Adrenal gland (tissue), 19 donors: ENCODE measurements at places on chromosomes 11 and 22. TPM values are rescaled to one million over a fixed set of nuclear protein-coding genes. Genes with fewer than 3 reads are reported as not detected.

PNPLA3 gene
- total RNA-seq = 0.54 TPM

RFPL2 gene
- total RNA-seq = not detected

DEFB131B gene
- not detected for total RNA-seq

NAALAD2 gene
- total RNA-seq = 6.0 TPM

DDX25 gene
- total RNA-seq = 0.83 TPM

THYN1 gene
- total RNA-seq = 32.8 TPM

HSD17B12 gene
- 124 TPM for total RNA-seq

PMM1 gene
- 39.4 TPM for total RNA-seq

CASP5 gene
- 0.97 TPM for total RNA-seq

SLC25A18 gene
- total RNA-seq = 3.1 TPM

GRCh38 chr22:28923826-28924732 is 40.7 kb downstream of the ZNRF3 start:
- H3K4me1 ChIP-seq = peaks cover 44% of the 10 kb centered on the region
- H3K27me3 ChIP-seq = no peaks in the 10 kb centered on the region
- peak overlapping the region; percentile 38 for H3K27ac ChIP-seq
- no peak overlapping the region for H3K4me3 ChIP-seq
- no peaks in the 10 kb centered on the region for H3K36me3 ChIP-seq

- no peak overlapping the region for H3K27ac ChIP-seq
- no peak for DNase-seq
- peaks cover 5% of the 10 kb centered on the region for H3K4me1 ChIP-seq
- H3K27me3 ChIP-seq = peaks cover 9% of the 10 kb centered on the region
- no peaks in the 10 kb centered on the region for H3K36me3 ChIP-seq
- H3K4me3 ChIP-seq = no peak overlapping the region
Observed at GRCh38 chr11:69912911-69913451, 93.8 kb upstream of the FGF3 start.

DNA sequence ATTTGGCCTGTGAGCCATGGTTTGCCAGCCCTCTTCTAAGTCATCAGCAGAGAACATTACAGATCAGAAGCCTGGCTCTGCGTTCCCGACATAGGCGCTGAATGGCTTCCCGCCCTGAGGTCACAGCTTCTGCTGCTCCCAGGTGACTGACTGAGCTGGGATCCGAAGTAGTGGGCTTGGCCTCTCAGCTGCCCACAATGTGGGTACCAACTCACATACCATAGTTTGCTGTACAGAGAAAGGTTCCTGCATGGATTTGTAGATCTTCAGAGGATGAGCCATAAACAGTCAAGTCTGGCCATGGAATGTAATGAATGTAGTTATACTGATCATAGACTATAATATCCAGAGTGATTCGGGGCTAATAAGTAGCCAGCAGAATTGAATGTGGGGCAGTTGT is 42.6 kb downstream of the TEAD1 start:
- H3K27me3 ChIP-seq = no peaks in the 10 kb centered on the region
- no peak overlapping the region for H3K27ac ChIP-seq
- no peak for DNase-seq
- H3K4me3 ChIP-seq = no peak overlapping the region

- H3K4me1 ChIP-seq = no peaks in the 10 kb centered on the region
- no peak for DNase-seq
- H3K27me3 ChIP-seq = no peaks in the 10 kb centered on the region
Observed at GRCh38 chr22:39224550-39224949, 20.2 kb downstream of the PDGFB start.

- DNase-seq = no peak
- no peak overlapping the region for H3K27ac ChIP-seq
- H3K4me3 ChIP-seq = no peak overlapping the region
- H3K36me3 ChIP-seq = no peaks in the 10 kb centered on the region
- peaks cover 13% of the 10 kb centered on the region for H3K4me1 ChIP-seq
Observed at GRCh38 chr11:10041332-10041731, 252.7 kb downstream of the SBF2 start.

GRCh38 chr11:115398333-115399080 is 105.7 kb downstream of the CADM1 start:
- no peaks in the 10 kb centered on the region for H3K36me3 ChIP-seq
- no peaks in the 10 kb centered on the region for H3K27me3 ChIP-seq
- no peak overlapping the region for H3K4me3 ChIP-seq
- no peaks in the 10 kb centered on the region for H3K4me1 ChIP-seq
- no peak overlapping the region for H3K27ac ChIP-seq

DNA sequence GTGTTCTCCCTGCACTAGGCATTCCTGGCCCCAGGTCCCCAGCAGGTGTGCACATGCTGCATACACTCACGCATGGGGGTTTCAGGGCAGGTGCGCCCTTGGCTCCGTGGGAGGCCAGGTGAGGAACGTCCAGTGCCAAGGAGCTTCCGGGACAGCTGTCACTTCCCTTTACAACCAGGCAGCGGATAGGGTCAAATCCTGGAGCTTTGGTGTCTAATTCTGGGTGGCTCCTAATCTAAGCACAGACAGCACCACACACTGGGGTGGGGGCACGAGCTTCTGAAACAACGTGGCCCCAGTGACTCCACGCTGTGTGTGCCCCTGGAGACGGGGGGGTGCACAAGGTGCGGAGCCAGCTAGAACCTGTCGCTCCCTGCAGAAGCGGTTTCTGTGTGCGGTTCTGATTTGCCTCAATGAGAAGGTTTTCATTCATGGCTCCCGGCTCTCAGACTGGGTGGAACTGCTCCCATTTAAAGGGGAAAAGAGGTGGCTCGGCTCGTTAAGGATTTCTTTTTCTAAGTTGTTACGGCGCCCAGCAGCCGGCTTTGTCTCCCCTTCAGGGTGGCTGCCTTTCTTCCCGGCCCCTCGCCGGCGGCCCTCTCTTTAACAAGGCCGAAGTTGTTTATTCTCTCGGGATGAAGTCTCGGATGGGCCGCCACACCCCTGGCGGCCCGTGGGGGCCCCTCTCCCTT is 5.0 kb downstream of the CCND1 start:
- no peak for DNase-seq
- no peaks in the 10 kb centered on the region for H3K27me3 ChIP-seq
- no peak overlapping the region for H3K4me3 ChIP-seq

- H3K27ac ChIP-seq = no peak overlapping the region
- no peaks in the 10 kb centered on the region for H3K27me3 ChIP-seq
- no peak for DNase-seq
- H3K4me3 ChIP-seq = no peak overlapping the region
Observed at GRCh38 chr22:30014244-30014643, 66.0 kb upstream of the HORMAD2 start.

- H3K36me3 ChIP-seq = no peaks in the 10 kb centered on the region
- DNase-seq = no peak
- no peaks in the 10 kb centered on the region for H3K4me1 ChIP-seq
- no peak overlapping the region for H3K27ac ChIP-seq
Observed at GRCh38 chr11:43071338-43071737, 240.5 kb upstream of the API5 start.

GRCh38 chr11:68775951-68776388 is 24.6 kb upstream of the TESMIN start:
- H3K27me3 ChIP-seq = no peaks in the 10 kb centered on the region
- H3K4me1 ChIP-seq = no peaks in the 10 kb centered on the region
- DNase-seq = no peak
- no peaks in the 10 kb centered on the region for H3K36me3 ChIP-seq

GRCh38 chr22:24695561-24696511 is 78.7 kb downstream of the PIWIL3 start:
- no peak overlapping the region for H3K27ac ChIP-seq
- H3K4me1 ChIP-seq = peaks cover 7% of the 10 kb centered on the region
- H3K4me3 ChIP-seq = no peak overlapping the region
- no peaks in the 10 kb centered on the region for H3K36me3 ChIP-seq

DNA sequence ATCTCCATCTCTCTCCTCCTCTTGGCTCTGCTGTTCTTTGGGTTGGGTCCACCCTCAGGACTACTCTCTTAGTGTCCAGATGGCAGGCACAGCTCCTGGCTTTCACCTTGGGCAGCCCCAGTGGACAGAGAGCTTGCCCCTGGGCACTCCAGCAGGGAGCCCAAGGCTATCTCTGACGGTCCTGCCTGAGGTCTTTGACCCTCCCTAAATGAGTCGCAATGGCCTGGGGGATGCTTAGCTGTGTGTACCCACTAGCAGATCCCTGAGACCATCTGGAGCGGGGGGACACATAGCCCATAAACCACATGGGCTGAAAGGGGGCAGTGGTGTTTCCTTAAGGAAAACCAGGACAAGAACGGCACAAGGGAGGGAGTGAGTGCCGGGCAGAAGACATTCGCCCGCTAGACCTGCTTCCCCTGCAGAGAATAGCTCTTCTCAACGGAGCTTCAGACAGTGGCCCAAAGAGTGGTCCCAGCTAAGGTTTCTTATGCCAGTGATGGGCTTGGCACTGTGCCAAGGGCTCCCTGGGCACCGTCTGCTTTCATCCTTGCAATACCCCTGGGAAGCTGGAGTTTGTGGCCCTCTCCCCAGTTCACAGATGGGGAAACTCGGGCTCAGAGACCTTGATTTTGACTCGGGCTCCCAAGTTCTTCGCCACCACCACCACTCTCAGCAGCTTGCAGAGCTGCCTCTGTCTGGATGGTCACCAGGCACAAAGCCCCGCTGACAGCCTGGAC is 53.9 kb upstream of the ANO1 start:
- no peaks in the 10 kb centered on the region for H3K27me3 ChIP-seq
- H3K27ac ChIP-seq = no peak overlapping the region
- no peaks in the 10 kb centered on the region for H3K4me1 ChIP-seq
- no peak for DNase-seq

DNA sequence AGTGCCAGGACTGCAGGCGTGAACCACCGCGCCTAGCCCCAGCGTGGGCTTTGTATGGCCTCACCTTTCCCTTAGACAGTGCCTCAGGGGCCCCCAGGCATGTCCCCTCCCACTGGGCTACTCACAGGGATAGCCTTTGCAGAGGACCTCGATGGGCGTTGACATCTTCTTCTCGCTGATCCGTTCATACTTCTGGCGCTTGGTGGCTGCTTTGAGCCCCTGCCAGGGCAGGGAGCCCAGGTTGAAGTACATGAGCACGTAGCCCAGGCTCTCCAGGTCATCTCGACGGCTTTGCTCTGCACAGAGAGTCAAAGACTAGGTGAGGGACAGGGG is 17.5 kb downstream of the CSNK1E start:
- H3K27ac ChIP-seq = no peak overlapping the region
- DNase-seq = no peak
- H3K27me3 ChIP-seq = no peaks in the 10 kb centered on the region
- H3K36me3 ChIP-seq = no peaks in the 10 kb centered on the region
- no peak overlapping the region for H3K4me3 ChIP-seq

DNA sequence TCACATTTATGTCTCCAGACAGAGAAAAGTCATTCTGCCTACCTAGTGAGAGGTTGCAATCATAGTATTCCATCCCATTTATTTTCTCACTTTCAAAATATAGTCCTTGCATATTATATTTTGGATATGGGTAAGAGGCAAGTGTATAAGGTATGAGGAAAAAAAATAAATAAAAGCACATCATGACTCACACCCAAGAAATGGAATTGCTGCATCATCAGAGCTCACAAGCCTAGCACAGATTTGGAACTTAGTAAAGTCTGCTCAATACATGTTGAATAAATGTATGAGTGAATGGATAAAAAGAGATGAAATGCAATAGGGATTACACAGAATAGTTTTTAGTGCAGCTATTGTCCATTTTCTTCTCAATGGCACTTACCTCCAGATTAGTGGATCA is 2.5 kb upstream of the OR51G1 start:
- H3K27ac ChIP-seq = no peak overlapping the region
- DNase-seq = no peak
- no peaks in the 10 kb centered on the region for H3K4me1 ChIP-seq
- no peaks in the 10 kb centered on the region for H3K27me3 ChIP-seq
- H3K36me3 ChIP-seq = no peaks in the 10 kb centered on the region
- H3K4me3 ChIP-seq = no peak overlapping the region

GRCh38 chr11:131739243-131739882 is 368.9 kb downstream of the NTM start:
- no peak overlapping the region for H3K4me3 ChIP-seq
- no peak for DNase-seq
- no peaks in the 10 kb centered on the region for H3K4me1 ChIP-seq
- no peaks in the 10 kb centered on the region for H3K27me3 ChIP-seq
- H3K27ac ChIP-seq = no peak overlapping the region

GRCh38 chr22:19509923-19510322 is 14.3 kb downstream of the CLDN5 start:
- H3K4me1 ChIP-seq = no peaks in the 10 kb centered on the region
- H3K27ac ChIP-seq = no peak overlapping the region
- DNase-seq = no peak
- H3K27me3 ChIP-seq = no peaks in the 10 kb centered on the region
- H3K36me3 ChIP-seq = no peaks in the 10 kb centered on the region

DNA sequence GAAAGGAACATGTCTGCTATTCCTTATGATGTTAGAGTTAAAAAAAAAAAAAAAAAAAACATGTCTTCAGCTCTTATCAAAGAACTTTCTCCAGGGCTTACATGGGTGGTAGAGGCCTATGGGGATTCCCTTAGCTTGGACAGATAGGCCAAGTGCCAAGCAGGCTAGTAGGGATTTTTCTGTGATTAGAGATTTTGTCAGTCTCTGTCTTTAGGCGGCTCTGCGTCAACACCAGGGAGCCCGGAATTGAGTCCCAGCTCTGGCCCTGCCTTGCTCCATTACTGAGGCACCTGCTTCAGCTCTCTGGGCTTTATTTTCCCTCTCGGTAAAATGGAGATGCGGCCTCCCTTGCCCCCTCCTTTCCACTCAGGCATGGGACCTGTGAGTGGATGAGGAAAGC is 13.1 kb downstream of the CRY2 start:
- peak; percentile 53 for DNase-seq
- H3K4me1 ChIP-seq = peaks cover 36% of the 10 kb centered on the region
- no peaks in the 10 kb centered on the region for H3K27me3 ChIP-seq
- no peak overlapping the region for H3K4me3 ChIP-seq

DNA sequence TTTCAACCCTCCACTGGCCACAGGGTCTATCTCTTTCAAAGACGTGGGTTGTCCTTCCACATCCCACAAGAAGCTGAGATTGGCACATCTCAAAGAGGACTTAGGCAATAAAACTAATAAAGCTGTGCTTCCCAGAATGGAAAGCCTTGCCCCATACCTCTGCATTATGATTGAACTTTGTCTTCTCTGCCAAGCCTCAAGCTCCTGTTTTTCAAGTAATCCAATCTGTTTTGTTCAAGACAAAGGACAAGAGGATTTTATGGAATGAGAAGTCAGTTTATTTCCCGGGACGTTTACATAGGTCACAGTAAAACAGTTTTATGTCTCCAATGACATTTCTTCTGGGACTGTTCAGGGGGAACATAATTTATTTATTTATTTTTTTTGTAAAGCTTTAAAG is 108.4 kb downstream of the GALNT18 start:
- H3K4me3 ChIP-seq = no peak overlapping the region
- no peak for DNase-seq
- H3K4me1 ChIP-seq = no peaks in the 10 kb centered on the region
- H3K36me3 ChIP-seq = no peaks in the 10 kb centered on the region

- no peaks in the 10 kb centered on the region for H3K36me3 ChIP-seq
- H3K4me1 ChIP-seq = no peaks in the 10 kb centered on the region
- DNase-seq = no peak
- no peak overlapping the region for H3K27ac ChIP-seq
- no peaks in the 10 kb centered on the region for H3K27me3 ChIP-seq
- H3K4me3 ChIP-seq = no peak overlapping the region
Observed at GRCh38 chr11:129075757-129076156, 116.4 kb downstream of the ARHGAP32 start.

GRCh38 chr11:71388637-71389235 is 59.5 kb downstream of the DHCR7 start:
- no peaks in the 10 kb centered on the region for H3K4me1 ChIP-seq
- H3K4me3 ChIP-seq = no peak overlapping the region
- no peaks in the 10 kb centered on the region for H3K27me3 ChIP-seq
- DNase-seq = no peak
- H3K36me3 ChIP-seq = no peaks in the 10 kb centered on the region

GRCh38 chr11:82867495-82868082 is 32.6 kb downstream of the PRCP start:
- peak overlapping the region; percentile 31 for H3K4me3 ChIP-seq
- no peaks in the 10 kb centered on the region for H3K36me3 ChIP-seq

- H3K4me1 ChIP-seq = no peaks in the 10 kb centered on the region
- no peak overlapping the region for H3K27ac ChIP-seq
- no peaks in the 10 kb centered on the region for H3K36me3 ChIP-seq
- no peak overlapping the region for H3K4me3 ChIP-seq
- H3K27me3 ChIP-seq = no peaks in the 10 kb centered on the region
Observed at GRCh38 chr11:134949121-134950090, 537.4 kb upstream of the B3GAT1 start.
